ENCODE measurements at places on chromosomes 7 and 10.

- no peak for DNase-seq
Measured at GRCh38 chr10:11017000-11017569, 587 bp upstream of the CELF2 start.

DNA sequence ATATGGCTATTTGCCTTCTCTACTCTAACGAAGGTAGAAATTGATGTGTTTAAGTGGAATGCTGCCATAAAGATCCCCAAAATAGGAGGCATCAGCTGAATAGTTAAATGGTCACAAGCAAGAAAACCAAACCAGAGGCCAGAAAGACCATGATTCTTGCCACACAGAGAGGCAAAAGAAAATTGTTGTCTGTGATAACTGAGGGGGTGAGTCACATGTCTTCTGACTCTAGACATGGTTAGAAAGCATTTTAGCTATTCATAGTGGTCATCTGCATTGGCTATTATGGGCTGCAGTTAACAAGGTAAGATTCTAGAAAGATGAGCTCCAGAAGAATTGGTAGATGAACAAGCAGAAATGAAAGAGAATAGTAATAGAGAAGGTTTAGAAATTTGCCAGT, 361.4 kb upstream of the NPSR1 start:
- peak; percentile 71 for DNase-seq

- no peak for DNase-seq
Measured at GRCh38 chr10:15672469-15672868, 47.3 kb downstream of the ITGA8 start.

DNA sequence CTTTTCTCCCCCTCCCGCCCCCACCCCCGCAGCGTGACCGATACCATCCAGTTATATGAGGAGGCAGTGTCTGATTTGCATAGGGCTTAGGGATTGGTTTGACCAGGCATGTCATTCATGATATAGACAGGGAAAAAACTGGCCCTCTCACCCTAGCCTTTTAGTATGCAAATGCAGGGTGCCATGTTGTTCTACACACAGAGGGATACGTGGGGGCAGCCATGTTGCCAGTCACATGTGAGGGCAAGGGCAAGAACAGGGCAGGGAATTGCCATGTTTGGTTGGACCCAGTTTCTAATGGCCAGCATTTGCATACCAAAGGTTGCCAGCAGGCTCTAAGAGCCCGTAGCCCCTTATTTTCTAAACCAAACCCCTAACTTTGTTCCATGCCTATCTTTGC, 552.1 kb downstream of the SORCS1 start:
- DNase-seq, result no peak

GRCh38 chr10:71848325-71849275, 2.5 kb downstream of the PSAP start:
- no peak for DNase-seq

Data from AG08395 (cell line).